ENCODE measurements at places on chromosomes 6 and 20.

DNA sequence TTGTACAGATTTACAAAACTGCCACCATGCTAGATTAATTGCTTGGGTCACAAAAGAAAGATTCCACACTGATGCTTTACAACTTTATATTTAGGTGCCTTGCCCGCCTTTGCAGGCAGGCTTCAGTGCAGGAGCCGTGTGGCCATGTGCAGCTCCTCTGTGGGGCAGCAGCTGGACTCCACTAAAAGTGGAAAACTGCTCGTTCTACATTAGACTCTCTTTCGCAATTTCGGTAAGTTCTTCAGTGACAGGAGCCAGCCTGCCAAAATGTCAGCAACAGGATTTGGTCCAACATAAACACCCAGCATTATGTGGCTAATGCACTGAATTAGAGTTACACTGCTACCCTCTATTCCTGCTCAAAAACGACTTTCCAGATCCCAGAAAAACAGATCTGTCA lies 174.4 kb upstream of the KCNK16 start:
- no peak for DNase-seq

GRCh38 chr6:131642987-131643611 lies 6.0 kb downstream of the ENPP3 start:
- peak; percentile 2 for DNase-seq

- DNase-seq, result no peak
Observed at GRCh38 chr6:16544006-16544405, 217.3 kb downstream of the ATXN1 start.

- no peak for DNase-seq
Observed at GRCh38 chr6:23003671-23004467, 434.5 kb downstream of the HDGFL1 start.

- peak; percentile 89 for DNase-seq
Observed at GRCh38 chr20:8131598-8132483, at the start of gene PLCB1. Gene PLCB1 (plus strand): TSS chr20:8132266. CDS start chr20:8132652, 386 bp downstream.

DNA sequence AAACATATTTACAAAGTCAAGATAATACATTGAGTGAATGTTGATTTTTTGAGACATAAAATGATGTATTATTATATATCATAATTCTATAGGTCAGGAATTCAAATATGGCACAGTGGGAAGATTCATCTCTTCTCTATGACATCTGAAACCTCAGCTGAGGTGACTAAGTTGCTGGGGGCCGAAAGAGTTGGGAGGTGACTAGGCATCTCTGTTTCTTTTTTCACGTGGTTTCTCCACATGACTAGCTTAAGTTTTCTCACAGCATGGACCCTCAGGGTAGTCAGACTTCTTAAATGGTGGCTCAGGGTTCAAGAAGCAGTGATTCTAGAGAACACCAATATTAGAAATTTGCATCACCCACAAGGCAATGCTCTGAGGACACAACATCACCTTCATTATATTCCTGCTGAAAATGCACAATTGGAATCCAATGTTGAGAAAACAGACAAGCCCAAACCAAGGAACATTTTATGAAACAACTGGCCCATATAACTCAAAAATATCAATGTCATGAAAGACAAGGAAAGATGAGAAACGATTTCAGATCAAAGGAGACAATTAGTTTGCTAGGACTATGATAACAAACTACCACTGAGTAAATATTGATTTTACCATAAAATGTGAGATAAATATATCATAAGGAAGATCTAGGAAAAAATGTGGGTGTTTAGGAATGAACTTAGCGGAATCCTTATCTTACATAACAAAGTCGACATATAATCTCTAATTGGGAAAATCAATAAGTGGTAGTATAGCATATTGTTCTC lies 273.3 kb upstream of the IRAK1BP1 start:
- no peak for DNase-seq

DNA sequence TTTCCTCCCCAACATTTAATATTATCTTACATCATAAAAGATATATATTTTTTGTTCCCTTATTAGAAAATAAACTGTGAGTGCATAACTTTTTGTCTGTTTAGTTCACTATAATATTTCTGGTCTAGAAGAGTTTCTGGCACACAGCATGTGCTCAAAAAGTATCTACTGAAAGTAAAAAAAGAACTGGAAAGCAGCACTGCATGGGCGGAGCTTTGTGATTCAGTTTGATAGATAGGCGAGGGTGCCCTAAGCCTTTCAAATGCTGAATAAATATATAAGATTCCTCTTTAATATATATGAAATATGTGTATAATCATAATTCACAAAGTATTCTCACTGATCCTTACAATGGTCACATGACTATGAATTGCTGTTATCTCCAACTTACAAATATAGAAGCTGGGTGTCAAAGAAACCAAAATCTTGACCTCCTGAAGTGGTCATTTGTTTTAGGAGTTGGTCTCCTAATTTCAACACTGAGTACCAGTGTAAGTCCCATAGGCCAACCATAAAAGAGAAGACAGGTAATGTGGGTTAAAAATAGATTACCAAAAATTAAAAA lies 50.8 kb downstream of the OR2B2 start:
- no peak for DNase-seq

GRCh38 chr6:38715016-38715689 lies at the start of gene DNAH8:
Gene DNAH8 (plus strand): TSS chr6:38715311. CDS start chr6:38722810, 7,499 bp downstream.
- DNase-seq, result no peak

DNA sequence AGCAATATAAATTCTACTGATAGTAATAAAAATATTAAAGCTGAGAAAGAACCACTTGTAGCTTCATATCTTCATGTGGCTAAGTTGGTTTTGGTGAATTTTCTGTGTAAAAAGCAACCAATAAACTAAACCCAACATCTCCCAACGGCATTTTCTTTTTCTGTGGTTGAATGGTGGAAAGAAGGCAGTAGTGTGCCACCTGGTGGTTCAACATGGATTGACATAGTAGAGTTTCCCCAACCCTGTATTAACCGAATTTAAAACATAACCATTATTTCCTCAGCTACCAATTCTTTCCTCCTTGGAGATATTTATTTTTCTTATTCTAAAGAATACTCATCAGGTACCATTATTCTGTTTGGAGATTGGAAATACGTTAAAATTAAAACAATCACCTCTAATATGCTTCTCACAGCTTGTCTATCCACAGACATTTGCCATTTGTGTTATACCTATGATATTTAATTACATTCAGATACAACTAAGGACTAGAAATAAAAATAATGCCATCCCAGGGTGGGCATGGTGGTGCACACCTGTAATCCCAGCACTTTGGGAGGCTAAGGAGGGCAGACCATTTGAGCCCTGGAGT lies 117.1 kb upstream of the EEF1E1 start:
- no peak for DNase-seq

DNA sequence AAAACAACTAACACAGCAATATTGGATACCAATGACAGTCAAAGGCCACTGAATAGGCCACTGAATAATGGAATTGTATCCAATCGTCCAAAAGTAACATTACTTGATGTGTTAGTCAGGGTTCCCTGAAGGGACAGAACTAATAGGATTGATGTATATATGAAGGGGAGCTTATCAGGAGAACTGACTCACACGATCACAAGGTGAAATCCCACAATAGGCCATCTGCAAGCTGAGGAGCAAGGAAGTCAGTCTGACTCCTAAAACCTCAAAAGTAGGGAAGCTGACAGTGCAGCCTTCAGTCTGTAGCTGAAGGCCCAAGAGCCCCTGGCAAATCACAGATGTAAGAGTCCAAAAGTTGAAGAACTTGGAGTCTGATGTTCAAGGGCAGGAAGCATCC lies 571.4 kb downstream of the PRKN start:
- no peak for DNase-seq

DNA sequence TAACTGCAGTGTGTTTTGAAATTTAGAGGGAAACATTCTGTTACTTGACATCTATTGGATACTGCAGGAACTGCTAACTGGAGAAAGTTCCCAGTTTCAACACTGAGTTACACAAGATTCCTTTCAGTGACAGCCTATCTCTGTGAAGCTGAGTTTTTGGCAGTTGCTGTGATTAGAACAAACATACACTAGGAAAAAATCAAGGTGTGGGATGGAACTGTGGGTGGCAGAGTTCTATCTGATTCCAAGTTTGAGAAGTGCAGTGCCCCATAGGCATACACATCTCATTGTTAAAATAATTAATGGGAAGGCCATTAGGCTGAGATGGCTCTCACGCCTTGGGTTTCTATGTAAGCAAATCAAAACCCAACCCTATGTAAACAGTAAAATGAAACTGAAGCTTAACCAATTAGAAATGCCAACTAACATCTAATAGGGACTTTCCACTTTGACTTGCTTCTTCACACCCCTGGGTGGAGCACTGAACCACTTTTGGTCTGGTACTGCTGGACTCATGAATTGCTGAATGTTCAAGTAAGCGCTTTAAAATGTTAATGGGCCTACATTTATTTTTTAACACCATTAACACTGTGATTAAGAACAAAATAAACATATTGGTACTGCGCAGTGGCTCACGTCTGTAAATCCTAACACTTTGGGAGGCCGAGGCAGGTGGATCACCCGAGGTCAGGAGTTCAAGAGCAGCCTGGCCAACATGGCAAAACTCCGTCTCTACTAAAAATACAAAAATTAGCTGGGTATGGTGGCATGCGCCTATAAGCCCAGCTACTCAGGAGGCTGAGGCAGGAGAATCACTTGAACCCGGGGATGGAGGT lies 55.2 kb upstream of the TBC1D7 start:
- no peak for DNase-seq

GRCh38 chr20:35269055-35269781 lies 8.7 kb downstream of the MMP24OS start:
- DNase-seq, result peak; percentile 26

DNA sequence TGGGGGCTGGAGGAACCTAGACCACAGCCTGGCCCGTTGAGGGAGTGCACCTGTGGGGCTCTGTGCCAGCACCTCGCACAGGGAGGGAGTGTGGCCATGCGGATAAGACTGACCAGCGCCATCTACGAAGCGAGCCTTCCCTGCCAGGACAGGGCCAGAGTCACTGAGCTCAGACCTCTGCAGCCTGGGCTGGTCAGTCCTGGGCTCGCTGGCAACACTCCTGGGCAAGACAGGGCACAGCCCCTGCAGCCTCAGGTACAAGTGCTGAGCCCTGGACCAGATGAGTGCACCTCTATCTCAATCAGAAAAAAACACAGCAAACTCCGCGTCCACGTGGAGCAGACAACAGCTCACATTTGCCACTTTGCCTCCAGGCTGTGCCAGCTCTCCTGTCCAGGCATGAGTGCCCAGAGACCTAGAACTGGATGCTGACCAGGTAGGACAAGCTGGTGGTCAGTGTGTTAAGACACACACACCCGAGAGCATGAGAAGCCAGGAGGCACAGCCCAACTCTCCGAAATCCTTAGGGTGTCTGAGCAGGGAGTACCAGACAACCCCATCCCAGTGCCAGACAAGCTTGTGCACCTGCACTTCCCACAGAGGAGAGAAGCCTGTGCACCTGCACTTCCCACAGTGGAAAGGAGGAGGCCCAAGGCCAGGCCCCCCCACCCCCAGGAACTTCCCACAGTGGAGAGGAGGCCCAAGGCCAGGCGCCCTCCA lies 4.9 kb downstream of the ARFRP1 start:
- no peak for DNase-seq

- no peak for DNase-seq
Observed at GRCh38 chr6:3794092-3794491, 42.6 kb upstream of the PXDC1 start.

GRCh38 chr6:147538821-147539220 lies 30.3 kb downstream of the SAMD5 start:
- DNase-seq, result no peak

- DNase-seq, result no peak
Observed at GRCh38 chr6:36121787-36122494, 8.4 kb upstream of the MAPK13 start.

DNA sequence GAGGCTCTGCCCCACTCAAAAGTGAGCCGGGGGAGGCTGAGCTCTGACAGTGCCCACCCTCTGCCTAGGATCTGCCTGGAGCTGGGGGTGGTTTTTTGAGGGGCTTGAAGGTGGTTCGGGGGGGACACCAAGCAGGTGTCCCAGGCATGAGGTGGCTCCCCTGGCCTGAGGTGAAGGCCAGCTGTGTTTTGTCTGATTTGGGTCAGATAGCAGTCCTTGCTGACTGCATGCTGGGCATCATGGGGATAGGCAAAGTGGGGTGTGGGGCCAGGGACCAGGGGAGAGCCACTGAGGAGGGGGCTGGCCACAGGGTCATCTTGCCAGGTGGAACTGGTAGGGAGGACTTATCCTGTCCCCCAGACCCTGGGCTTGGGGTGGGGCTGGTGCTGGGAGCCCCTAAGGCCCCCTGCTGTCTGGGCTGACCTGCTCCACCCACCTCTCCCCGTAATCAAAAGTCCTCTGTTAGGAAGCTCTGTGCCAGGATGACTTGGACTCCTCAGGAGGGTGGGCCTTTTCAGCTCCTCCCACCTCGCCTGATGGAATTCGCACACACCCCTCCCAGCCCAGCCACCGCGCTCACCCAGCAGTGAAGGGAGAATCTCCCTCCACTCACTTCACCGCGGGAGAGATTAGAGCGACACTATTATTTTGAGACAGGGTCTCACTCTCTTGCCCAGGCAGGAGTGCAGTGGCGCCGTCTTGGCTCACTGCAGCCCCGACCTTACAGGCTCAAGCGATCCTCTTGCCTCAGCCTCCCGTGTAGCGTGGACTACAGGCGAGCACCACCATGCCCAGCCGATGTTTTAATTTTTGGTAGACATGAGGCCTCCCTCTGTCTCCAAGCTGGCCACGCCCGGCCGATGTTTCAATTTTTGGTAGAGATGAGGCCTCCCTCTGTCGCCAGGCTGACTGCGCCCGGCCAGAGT lies 1.5 kb upstream of the COL9A3 start:
- no peak for DNase-seq

DNA sequence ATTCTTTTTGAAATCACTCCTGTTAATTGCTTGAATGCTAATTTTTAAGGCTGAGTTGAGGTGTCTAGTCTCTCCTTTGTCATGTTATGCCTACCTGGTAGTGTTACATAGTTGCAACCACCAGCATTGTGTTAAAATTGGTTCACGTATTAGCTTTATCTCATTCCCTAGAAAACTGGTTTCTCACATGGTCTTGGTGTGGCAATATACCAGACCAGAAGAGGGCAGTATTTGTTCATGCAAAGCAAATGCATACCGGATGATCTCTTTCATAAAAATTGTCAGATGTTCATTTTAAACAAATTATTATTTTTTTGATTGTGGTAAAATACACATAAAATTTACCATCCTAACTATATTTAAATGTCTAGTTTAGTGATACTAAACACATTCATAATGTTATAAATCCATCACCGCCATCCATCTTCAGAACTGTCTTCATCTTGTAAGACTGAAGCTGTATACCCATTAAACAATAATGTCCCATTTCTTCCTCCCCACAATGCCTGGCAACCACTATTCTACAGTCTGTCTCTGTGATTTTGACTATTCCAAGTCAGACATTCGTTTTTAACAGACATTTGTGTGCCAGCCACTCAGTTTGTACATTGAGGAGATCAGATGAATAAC lies 92.8 kb downstream of the ATRN start:
- DNase-seq, result no peak
